Natural killer cell (primary cell): ENCODE measurements at places on chromosomes 2 and 18. TPM values are rescaled to one million over a fixed set of nuclear protein-coding genes. Genes with fewer than 3 reads are reported as not detected.

- no peaks in the 10 kb centered on the region for H3K36me3 ChIP-seq
- no peaks in the 10 kb centered on the region for H3K4me1 ChIP-seq
- DNase-seq = no peak
These were observed 130.9 kb upstream of the RND3 start for GRCh38 chr2:150618245-150618895.

GRCh38 chr2:203705178-203705577 lies 1.3 kb upstream of the CD28 start:
- peaks cover 24% of the 10 kb centered on the region for H3K4me1 ChIP-seq
- H3K36me3 ChIP-seq = no peaks in the 10 kb centered on the region
- DNase-seq = no peak
- H3K27me3 ChIP-seq = no peaks in the 10 kb centered on the region

GRCh38 chr2:221258464-221258863 lies 313.6 kb downstream of the EPHA4 start:
- no peak overlapping the region for H3K27ac ChIP-seq
- no peak overlapping the region for H3K4me3 ChIP-seq
- no peaks in the 10 kb centered on the region for H3K4me1 ChIP-seq
- no peaks in the 10 kb centered on the region for H3K36me3 ChIP-seq
- no peaks in the 10 kb centered on the region for H3K27me3 ChIP-seq

- no peak overlapping the region for H3K4me3 ChIP-seq
- no peak overlapping the region for H3K27ac ChIP-seq
- H3K36me3 ChIP-seq = no peaks in the 10 kb centered on the region
- H3K27me3 ChIP-seq = no peaks in the 10 kb centered on the region
- no peak for DNase-seq
These were observed 129.8 kb upstream of the TANK start for GRCh38 chr2:161030260-161031063.

DNA sequence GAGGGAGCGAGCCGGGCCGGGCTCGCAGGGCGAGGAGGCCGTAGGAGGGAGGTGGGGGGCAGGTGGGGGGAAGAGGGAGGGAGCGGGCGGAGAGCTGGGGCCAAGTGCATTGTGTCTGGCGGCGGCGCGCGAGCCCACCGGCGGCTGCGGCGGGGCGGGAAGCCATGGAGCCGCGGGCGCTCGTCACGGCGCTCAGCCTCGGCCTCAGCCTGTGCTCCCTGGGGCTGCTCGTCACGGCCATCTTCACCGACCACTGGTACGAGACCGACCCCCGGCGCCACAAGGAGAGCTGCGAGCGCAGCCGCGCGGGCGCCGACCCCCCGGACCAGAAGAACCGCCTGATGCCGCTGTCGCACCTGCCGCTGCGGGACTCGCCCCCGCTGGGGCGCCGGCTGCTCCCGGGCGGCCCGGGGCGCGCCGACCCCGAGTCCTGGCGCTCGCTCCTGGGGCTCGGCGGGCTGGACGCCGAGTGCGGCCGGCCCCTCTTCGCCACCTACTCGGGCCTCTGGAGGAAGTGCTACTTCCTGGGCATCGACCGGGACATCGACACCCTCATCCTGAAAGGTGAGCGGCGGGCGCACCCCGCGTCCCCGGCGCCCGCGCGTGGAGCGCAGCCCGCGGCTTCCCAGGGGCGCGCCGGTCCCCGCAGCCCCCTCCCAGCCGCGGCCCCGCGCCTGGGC lies at the start of gene TMEM178A:
TSS of gene TMEM178A (plus strand) at position 107 of the 680 bp plus-strand sequence. CDS start at position 165, 58 bp downstream.
- H3K27me3 ChIP-seq = peaks cover 20% of the 10 kb centered on the region
- DNase-seq = no peak
- H3K27ac ChIP-seq = no peak within 1 kb of the TSS
- H3K4me3 ChIP-seq = no peak within 1 kb of the TSS
- H3K4me1 ChIP-seq = peaks cover 4% of the 10 kb centered on the region

GRCh38 chr2:175003875-175004729 lies 1.1 kb downstream of the CHN1 start:
- H3K27ac ChIP-seq = no peak overlapping the region
- H3K4me3 ChIP-seq = no peak overlapping the region
- no peaks in the 10 kb centered on the region for H3K36me3 ChIP-seq
- peaks cover 39% of the 10 kb centered on the region for H3K27me3 ChIP-seq
- peaks cover 3% of the 10 kb centered on the region for H3K4me1 ChIP-seq
- DNase-seq = no peak

TDRD15 gene
- 0.21 TPM for total RNA-seq

ONECUT2 gene
- not detected for total RNA-seq

MOCOS gene
- total RNA-seq = 0.24 TPM

RAPGEF4 gene
- total RNA-seq = not detected
